NCI-H774 (cell line): ENCODE measurements at places on chromosomes 1 and 21.

- no peak for DNase-seq
Measured at GRCh38 chr1:57719274-57719673, 295.4 kb upstream of the DAB1 start.

DNA sequence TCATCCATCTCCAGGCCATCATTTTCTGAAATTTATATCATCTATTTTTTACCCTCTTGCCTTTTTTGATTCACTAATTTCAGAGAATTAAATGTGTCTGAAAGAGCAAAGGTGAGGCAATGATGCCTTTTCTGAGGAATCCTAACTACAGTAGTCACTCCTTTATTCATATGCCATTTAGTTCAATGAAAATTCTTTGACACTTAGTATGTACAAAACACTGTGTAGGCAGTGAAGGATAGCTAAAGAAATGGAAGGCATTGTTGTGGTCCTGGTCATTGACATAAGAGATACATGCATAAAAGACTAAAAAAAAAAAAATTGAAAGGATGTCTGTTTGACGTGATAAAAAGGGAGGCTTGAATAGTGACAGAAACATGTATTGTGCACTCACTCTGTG is 171.9 kb upstream of the BEND5 start:
- DNase-seq, result no peak

DNA sequence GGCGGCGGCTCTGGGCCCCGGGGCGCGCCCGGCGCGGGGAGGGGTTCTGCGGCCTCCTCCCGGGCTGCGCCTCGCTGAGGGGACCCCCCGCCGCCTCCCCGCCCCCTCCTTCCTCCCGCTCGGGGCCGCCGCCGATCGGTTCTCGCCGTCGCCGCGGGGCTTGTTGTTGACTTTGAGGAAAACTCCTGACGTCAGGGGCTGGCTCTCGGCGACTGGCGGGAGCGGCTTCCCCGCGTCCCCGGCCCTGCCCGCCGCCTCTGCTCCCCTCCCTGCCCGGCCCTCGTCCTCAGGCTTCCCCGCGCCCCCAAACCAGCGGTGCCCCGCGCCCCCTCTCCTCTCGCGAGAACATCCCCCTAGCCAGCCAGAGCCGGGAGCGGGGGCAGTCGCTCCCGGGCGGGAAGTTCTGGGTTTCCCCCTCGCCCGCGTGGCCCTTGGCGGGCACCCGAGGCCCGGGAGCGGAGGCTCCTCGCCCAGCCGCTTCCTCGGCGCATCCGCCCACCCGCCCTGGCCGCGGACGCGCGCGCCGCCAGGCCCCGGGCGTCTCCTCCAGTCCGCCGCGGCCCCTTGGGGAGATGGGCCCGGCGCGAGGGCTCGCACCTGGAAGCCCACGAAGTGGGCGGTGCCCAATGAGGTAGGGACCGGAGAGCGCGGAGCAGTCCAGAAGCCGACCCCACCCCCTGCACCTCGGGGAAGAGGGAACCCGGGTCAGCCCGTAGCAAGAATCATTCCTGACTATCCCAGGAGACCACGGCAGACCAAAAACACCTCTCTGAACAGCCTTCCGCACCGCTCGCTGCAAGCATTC is 611 bp upstream of the AKT3 start:
- DNase-seq, result peak; percentile 86

DNA sequence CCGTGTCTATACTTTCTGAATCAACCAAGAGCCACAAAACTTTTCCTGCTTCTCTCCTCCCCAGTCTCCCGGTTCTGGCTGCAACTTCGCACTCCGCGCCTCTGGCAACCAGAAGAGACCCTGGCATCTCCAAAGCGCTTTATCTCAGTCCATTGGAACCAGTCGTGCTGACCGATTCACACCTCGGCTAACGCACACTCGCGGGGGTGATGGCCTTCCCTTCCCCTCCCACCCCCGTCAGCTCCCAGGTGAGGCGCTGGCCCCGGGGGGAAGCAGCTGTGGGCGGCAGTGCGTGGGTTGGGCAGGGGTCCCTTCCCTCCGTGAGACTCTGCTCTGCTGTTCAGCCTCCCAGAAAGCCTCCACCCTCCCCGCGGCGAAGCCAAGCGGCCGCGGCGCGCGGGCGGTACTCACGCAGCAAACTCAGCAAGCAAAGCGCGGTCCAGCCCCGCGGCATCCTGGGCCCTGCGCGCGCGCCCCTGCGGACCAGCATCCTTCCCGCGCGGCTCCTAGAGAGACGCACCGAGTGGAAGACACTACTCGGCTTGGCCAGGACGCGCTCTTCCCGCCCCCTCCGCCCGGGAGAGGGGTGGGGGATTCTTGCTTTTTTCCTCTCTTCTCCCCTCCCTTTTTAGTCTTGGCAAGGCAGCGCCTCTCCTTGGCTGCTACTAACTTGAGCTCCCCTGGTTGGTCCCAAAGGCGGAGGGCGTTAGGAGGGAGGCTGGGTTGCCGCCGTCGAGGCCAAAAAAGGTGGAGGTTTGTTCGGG is at the start of gene CD34:
CD34 (minus strand) TSS at position 535 of the 764 bp plus-strand sequence; CDS start at position 490, 45 bp downstream.
- DNase-seq, result no peak

DNA sequence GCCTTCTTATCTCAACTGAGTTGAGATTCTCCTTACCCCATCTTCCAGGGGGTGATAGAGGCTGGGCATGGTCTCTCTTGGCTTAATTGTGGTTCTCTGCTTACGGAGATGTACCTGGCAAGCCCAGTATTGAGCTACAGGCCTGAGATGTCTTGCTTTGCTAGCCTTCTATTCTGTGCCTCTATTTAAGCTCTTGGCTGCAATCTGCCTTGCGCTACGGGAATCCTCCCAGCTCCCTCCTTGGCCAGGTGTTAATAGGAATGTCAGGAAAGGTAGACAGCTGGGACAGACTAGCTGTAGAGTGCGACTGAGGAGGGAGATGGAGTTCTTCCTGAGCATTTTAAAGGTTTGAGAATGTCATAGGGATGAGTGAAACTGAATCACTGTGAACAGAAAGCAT is 10.6 kb upstream of the IKBKE start:
- no peak for DNase-seq

DNA sequence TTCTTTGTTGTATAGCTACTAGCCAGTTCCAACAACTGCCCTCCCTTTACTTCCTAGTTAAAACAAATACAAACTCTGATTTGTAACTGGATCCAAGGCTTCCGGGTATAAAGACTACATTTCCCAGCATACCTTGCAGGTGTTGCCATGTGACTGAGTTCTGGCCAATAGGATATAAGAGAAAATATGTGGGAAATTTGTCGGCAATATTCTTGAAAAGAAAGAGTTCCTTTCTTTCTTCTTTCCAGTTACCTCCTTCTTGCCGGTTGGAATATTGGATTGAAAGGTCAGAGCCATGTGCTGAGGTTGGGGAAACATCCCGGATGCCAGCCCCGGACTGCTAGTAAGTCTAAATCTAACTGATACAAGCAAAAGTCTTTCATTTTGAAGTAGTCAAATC is 23.0 kb upstream of the ZBTB40 start:
- DNase-seq, result no peak

DNA sequence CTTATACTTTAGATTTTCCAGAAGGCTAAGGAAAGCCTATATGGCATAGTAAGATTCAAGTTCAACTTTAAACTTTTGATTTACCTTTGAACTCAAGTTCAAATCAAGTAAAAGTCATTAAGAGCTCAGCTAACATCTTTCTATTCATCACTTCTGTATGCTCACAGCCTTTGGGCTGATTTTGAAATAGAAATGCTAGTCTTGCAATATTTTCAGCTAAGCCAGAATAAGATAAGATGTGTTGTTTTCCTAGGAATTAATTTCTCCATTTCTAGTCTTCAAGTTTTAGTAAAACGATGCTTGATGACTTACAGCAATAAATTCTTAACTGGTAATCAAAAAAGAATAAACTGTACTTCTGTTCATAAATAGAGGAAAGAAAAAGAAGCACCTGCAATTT is 35.6 kb downstream of the ATP1B1 start:
- DNase-seq, result no peak

GRCh38 chr1:203671047-203671446 is 44.4 kb downstream of the ATP2B4 start:
- DNase-seq, result no peak

- DNase-seq, result no peak
Measured at GRCh38 chr1:19257178-19257914, 5.7 kb downstream of the MRTO4 start.

DNA sequence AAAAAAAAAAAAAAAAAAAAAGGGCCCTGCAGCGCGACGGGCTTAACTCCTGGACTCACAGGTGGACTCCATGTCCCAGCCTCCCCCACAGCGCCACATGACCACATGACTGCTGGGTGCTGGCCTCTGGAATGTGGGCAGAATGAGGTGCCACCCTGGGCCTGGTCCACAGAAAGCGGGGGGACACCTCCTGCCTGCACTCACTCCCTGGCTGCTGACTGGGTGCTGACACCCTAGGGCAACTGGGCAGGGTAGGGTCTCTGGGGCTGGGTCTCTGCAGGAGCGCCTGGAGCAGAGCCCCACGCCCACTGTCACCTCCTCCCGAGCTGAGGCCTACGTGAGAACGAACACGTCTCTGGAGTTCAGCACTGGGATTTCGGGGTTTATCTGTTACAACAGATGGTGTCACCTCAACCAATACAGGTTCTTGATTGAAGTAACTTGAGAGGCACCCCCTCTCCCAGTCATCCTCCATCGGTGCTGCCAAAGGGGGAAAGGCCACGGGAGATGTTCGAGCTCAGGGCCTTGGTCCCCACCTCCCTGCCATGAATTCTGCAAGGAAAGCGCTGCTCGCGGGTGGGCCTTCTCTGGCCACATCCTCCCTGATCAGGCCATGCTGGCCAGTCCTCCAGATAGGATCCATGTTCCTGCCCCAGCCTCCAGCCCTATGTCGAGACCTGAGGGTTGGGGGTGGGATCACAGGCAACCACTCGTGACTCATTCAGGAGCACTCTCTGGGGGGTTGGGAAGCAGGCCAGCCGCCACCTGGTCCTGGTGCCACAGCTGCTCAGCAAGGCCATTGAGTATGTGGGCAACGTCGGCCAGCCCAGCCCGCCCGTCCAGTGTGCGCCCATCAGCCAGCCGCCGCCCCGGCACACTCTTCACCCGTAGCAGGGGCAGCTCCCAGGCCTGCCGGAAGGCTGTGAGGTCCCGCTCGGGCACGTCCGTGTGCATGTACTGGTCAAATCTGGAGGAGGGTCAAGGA is 5.4 kb downstream of the CPLANE2 start:
- DNase-seq, result no peak

GRCh38 chr1:8733484-8733883 is 84.0 kb downstream of the RERE start:
- DNase-seq, result no peak

DNA sequence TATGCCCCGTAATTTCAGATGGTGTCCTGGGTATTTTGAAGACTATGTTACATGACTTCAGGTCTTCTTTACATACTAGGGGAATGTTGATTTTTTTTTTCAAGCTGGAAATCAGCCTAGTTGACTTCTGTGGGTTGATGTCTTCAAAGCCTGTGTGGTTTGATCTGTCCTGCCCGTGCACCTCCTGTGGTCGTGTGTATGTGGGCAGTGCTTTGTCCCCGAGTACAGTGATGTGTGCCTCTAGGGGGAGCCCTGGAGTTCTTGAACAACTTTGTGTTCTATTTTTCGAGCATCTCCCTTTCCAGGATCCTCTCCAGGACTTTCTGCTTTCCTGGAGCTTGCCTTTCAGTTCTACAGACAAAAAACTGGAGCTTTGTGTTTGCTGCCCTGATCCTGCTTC is 28.9 kb downstream of the OBSCN start:
- DNase-seq, result no peak

DNA sequence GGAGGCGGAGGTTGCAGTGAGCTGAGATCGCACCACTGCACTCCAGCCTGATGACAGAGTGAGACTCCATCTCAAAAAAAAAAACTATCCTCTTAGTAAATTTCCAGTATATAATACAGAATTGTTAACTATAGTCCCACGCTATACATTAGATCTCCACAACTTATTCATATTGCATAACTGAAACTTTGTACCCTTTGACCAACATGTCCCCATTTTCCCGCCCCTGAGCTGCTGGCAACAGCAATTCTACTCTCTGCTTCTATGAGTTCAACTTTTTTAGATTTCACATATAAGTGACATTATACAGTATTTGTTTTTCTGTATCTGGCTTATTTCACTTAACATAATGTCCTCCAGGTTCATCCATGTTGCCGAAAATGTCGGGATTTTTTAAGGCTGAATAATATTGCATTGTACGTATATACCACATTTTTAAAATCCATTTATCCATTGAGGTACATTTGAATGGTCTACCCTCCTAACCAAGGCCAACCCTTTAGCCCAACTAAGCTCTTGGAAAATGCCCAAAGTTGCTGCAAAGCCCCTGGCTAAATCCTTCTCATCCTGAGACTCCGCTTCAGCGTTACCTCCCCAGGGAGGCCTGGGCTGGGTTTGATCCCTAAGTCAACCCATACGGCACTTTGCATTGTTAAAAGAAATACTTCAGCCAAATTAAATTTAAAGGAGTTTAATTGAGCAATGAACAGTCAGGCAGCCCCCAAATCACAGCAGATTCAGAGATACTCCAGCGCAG is 34.2 kb downstream of the NEK2 start:
- DNase-seq, result no peak

- DNase-seq, result no peak
Measured at GRCh38 chr1:50967416-50968157, 2.5 kb upstream of the CDKN2C start.

DNA sequence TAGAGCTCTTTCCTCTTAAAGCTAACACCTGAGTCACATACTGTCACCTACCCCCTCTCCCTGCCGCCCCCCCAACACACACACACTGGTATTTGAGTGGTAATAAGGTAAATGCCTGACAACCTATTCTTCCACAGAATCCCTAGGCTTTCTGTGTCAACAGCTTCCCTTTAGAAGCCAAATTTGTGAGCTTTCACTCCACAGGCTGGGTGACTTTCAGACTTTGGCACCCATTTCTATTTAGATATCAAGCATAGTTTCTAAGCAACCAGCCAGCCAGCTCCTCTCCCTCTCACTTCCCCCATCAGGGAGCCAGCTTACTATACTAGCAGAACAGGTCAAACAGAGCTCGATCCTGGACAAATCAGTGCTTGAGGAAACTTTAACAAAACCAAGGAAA is 3.2 kb upstream of the C1orf74 start:
- DNase-seq, result no peak

GRCh38 chr1:36539526-36539925 is 56.8 kb upstream of the CSF3R start:
- DNase-seq, result no peak

DNA sequence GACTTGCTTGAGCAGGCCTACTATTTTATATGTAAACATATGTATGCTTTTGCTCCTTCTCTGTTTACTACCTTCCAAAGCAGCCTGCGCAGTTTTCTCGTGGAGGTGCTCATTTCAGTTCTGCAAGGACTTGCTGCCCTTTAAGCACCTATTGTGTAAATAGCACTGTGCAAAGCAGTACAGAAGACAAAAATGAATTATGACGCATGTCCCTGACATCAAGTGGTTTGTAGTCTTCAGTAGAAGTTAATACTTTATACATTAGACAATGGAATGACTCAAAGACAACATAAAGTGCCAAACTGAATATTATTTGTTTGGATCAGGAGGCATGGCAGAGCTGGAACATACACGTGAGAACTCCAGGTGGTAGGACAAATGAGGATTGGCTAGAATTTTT is 611.7 kb downstream of the LMO4 start:
- peak; percentile 40 for DNase-seq

- no peak for DNase-seq
Measured at GRCh38 chr1:162487241-162487640, 10.4 kb upstream of the UHMK1 start.

GRCh38 chr21:31888936-31889371 is 16.1 kb downstream of the HUNK start:
- DNase-seq, result no peak

- no peak for DNase-seq
Measured at GRCh38 chr1:222443566-222443965, 104.3 kb downstream of the HHIPL2 start.
